Stimulated activated CD8-positive, alpha-beta memory T cell treated with anti-CD3 and anti-CD28 coated beads, Interleukin-4, amount 100 ng/mL, for 1 hour (primary cell): ENCODE measurements at places on chromosomes 13 and 19.

GRCh38 chr13:58119804-58120203, 488.3 kb downstream of the PCDH17 start:
- no peak for DNase-seq

GRCh38 chr13:20000062-20000552, 41.6 kb downstream of the ZMYM2 start:
- DNase-seq = no peak

DNA sequence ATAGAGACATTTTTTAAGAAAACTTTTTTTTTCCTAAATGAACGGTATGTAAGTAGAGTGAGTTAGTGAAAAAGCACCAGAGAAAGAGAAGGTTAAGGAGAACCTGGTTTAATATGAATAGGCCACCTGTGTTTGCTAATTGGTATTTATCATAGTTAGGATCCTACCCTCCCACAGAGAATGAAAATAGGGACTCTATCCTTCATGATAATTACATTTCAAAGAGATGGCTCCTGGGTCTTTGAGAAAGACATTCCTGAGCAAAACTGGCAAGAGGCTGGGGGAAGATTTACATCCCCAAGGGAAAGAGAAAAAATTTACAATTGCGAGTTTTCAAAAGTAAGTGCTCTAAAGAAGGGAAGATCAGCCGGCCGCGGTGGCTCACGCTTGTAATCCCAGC, 1284.5 kb downstream of the SLITRK1 start:
- DNase-seq = no peak

DNA sequence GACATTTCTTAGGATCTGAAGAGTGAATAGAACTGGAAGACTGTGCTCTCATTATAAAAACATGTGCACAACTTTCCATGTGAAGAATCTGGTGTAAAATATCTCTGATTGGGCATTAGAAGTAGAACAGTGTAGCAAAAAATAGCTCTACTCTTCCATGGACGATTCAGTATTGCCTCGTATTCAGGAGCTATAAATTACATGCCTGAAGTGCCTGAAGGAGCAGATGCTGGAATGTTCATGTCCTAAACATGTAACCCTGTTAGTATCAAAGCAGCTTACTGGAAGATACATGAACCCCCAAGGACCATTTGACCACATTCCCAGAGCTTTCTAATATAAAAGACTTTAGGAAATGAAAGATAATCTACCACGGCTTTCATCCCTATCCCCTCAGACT, 528.9 kb downstream of the DACH1 start:
- no peak for DNase-seq

DNA sequence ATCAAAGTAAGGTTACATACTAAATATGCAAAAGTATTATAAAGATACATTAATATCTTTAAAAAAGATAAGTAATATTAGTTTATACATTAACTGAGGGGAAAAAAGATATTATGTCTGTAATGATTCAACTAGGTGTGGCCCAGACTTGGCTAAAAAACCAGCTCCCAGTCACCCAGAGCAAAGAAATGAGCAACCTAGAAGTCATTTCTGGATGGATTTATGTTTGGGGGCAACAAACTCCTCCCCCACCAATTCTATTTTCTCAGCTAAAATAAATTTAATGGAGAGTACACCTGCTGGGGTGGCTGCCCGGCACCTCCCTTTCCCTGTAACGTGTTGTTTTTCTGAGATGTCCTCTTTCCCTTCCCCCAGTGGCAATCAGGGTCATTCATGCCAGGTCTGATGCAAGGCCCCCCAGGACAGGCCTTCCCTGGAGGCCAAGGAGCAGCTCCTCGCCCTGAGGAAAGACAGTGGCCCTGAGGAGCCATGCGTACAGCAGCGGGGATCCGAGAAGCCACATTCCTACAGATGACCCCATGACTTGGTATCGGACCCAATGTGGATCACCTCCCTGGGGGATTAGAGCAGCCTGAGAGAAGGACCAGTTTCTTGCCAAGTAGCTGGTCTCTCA, 78.6 kb upstream of the DOCK9 start:
- DNase-seq = no peak

GRCh38 chr13:109785892-109786450, 412 bp downstream of the IRS2 start:
- DNase-seq = no peak

DNA sequence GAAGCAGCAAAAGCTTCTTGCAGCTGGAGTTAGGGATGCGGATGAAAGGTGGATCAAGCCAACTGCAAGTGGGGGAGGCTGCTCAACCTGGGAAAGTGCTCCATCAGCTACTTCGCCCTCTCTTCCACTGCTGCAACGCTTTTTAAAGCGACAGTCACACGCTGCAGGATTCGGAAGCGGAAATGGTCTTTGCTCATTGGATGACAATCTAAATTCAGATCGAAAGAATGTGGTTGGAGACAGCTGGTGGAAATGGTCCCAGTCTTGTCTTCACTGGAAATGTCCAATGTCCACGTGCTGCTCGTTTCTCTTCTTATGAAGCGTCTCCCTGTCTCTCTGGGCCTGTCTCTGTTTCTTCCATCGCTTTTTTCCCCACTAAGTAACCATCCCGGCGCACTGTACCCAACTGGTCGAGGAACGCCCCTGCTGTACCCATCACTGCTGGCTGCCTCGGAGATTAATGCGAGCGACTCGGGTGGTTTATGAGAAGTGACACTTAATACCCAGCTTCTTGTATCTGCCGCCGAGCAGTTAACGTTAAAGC, 2.1 kb upstream of the FGF9 start:
- DNase-seq = no peak

DNA sequence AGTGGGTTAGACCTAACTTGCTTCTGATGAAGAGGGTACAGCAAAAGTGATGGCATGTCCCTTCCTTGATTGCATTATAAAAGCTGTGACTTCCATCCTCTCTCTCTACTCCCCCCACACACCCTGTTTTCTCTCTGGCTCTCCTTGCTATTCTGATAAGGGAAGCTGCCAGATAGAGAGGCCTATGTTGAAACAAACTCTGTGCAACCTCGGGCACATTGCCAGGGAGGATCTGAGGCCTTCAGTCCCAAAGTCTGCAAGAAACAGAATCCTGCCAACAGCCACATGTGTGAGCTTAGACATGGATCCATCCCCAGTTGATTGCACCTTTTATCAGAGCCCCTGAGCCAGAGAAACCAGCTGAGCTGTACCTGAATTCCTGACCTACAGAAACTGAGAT, 44.8 kb upstream of the ARGLU1 start:
- no peak for DNase-seq

GRCh38 chr13:59300355-59301173, 863.2 kb downstream of the DIAPH3 start:
- DNase-seq = no peak

DNA sequence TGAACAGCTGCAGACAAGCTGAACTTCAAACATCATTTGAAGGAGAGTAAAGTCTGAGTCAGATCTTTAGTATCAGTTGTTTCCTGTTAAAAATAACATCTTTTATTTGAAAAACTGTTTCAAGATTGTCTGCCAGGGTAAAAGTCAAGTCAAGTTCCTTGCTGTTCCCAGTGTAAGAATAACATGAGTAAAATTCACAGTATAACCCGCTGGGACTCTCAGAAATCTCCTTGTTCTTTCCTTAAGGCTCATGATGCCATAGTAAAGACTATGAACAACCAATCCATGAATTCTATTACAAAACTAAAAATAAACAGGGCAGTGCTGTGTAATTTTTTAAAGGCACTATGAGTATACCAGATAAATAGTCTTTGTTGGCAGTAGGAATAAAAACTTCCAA, 112.9 kb downstream of the IRS2 start:
- no peak for DNase-seq

GRCh38 chr13:27080018-27080948, 91.3 kb downstream of the USP12 start:
- DNase-seq = no peak

- DNase-seq = no peak
Observed at GRCh38 chr13:113207890-113208420, 514 bp downstream of the PCID2 start.

DNA sequence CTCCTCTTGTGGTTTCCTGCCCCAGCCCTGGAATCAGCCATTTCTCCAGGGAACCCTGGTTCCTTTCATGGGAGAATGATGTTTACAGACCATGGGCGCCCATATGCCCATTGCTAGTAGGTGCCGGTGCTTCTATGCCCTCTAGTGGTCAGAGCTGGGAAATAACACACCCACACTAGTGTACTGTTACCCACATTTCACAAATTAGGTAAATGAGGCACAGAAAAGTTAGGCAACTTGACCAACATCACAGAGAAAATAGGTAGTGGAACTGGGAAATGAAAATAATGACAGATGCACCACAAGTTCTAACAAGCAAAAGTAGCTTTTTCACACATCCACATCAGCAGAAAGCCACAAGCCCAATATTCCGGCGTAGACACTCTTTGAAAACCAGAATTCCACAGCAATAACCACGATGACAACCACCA, 1.3 kb upstream of the CEACAM3 start:
- peak; percentile 27 for DNase-seq

- DNase-seq = no peak
Observed at GRCh38 chr19:23993440-23993839, 78.8 kb downstream of the ZNF726 start.

- peak; percentile 48 for DNase-seq
Observed at GRCh38 chr19:48415395-48415794, 21.9 kb downstream of the GRIN2D start.

DNA sequence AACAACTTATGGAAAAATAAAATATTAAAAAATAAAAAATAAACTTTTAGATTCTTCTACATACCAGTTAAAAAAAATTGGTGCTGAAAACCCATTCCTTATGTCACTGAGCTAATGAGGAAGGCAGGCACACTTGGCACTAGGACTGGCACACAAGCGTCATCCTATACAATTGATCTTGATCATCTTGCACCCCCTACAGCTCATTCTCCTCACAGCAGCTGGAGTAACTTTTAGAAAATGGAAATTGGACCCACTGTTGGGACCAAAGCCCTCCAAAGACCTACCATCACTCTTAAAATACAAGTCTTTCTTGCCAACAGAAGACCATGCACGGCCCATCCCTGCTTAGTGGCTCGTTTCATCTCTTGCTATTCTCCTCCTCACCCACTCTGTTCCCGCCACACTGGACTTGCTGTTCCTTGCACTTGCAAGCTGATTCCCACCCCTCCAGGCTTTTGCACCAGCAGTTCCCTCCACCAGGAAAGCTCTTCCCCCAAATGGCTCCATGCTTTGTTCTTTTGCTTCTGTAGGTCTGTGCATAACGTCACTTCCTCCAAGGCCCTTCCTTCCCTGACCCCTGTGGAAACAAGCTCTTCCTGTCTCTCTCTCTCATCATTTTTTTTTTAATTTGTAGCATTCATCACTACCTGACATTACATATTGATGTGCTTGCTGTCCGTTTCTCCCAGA, 11.6 kb downstream of the CTU1 start:
- DNase-seq = no peak

DNA sequence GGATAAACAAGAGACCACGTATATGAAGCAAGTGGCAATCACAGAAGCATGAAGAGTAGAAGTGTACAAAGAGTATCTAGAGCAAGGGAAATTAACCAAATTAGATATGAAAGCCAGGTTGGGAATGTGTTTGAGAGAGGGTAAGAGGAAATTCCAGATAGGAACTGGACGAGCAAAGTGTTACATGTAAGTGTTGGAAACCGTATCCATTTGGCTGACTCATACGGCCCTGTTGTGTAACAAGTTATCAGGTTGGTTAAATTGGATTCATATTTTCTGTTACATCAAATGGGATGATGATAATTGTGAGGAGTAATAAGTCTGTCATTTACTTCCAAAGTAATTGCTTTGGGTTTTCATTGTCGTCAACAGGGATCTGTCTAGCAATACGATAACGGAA, 46.7 kb downstream of the RXFP2 start:
- no peak for DNase-seq

GRCh38 chr19:46761418-46761831, 15.2 kb upstream of the STRN4 start:
- DNase-seq = no peak
